ENCODE measurements at places on chromosomes 16 and 17. TPM values are rescaled to one million over a fixed set of nuclear protein-coding genes. Genes with fewer than 3 reads are reported as not detected.

The KRT40 gene
- not detected for total RNA-seq

The YPEL3 gene
- total RNA-seq = 19.8 TPM

The YBX2 gene
- total RNA-seq = not detected

The ABI3 gene
- not detected for total RNA-seq

The MRPL28 gene
- 49.3 TPM for total RNA-seq

Data from fibroblast of the aortic adventitia (primary cell).